ENCODE measurements at places on chromosomes 4 and X.

GRCh38 chr4:128570387-128570975 is 239.0 kb upstream of the JADE1 start:
- no peak for DNase-seq

DNA sequence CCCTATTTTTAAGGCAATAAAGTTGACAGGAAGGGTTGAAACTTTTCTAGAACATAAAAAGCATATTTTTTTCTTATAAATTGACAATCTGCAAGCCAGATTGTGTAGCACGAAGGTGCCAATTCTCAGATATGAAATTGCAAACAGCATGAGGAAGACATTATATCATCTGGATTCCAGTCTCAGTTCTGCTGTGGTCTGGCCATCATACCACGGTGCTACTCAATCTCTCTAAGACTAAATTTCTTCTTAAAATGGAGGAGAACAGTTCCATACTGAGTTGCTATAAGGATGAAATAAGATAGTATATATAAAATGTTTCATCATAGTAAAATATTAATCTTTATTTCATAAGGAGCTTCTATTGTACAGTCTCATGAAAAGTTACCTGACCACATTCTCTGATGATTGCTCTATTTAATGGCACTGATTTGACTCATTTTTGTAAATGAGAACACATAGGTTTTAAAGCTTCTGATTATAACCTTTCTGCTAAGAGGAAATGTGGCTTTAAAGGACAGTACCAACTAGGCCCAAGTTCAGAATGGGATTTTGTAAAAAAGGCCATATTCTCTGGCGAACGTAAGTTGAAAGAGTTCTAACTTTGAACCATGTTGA is 127.9 kb downstream of the SHROOM3 start:
- DNase-seq = no peak

DNA sequence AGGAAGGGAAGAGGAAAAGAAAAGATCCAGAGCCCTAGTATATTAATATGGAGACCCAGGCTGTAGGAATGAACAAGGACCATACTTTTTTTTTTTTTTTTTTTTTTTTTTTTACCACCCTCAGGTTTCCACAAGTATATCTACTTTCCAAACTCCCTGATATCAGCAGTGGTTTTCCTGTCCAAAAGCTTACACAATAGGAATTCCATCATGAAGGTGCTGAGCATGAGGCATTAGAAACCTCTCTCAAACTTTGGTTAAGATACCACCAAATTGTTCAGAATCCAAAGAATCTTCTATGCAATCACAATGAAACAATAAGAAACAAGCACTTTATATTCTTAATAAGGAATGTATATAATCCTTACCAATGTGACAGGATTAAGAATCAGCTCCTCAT is 26.5 kb downstream of the RPS6KA3 start:
- no peak for DNase-seq

DNA sequence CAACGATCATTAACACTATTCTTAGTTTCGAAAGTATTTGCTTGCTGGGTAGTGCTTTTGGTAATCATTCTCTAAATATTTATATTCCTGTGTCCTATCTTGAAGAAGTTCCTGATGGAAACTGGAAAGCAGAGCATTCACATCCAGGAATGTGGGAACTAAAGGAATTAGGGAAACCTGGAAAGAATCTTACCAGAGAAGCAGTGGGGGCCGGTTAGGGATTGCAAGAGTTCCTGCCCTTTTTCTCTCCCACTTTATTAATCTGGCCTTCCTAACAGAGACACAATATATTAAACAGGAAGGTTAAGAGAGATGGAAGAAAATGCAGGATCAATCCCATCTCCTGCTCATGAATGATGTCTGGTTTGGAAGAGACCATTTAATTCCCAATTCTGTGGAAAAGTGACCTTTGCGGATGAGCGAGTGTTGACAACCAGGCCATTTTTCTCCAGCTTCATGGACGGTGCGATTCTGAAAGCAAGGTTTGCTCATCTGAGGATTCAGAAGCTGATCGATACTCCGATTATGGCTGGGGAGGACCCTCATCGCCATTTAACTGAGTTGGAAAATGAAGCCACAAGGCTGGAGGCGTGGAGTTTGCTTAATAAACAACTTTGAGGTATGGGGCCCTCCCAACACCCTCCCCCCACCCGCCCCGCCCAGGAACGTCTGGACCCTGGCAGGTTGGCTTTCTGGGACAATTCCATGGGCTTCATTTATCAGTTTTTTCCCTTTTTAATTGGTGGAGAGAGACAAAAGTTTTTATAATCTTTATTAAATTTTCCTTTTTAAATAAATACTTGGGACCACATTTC is 52.3 kb downstream of the C4orf51 start:
- no peak for DNase-seq

GRCh38 chr4:151835467-151835866 is 74.7 kb upstream of the GATB start:
- DNase-seq = no peak

DNA sequence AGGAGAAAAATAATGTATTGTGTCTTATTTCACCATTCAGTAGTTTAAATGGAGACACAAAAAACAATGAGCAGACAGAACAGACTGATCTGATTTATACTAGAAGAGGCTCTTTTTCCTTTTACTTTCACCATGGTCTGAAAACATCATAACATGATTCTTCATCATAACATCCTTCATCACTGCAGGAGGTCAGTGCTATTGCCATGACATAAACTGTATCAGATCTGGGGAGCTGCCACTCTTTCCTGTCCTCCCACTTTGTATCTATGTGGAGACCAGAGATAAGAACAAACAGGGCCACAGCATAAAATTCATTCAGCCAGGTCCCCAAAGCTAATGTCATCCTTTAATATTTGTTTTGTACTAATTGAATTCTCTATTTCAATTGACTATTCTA is 25.2 kb downstream of the SOD3 start:
- no peak for DNase-seq

DNA sequence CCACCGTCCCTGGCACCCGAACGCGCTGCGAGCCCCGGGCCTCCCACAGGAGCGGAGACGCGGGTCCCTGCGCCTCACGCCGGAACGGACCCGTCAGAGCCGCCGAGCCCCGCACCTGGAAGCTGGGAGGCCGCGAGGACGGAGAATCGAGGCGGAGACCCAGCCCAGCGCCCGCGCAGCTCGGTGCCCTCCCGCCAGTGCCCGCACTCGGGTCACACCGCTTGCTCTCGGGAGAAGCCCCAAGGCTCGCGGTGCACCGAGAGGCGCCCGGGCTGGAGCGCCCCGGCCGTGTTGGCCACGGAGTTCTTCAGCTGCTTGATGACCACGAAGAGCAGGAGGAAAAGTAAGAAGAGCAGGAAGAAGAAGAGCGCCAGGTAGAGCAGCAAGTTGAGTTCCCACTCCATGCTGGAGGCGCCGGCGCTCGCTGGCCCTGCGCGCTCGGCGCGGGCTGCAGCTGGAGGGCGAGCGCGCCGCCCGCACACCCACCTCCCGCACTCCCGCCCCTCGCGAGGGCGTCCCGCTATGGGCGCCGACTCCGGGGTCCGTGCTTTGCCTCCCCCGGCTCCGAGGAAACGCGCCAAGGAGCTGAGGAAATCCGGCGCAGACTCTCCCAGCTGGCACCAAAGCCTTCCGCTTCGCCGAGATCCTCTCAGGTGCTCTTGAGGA is at the start of gene SMIM43:
TSS of gene SMIM43 (minus strand) at position 463 of the 666 bp plus-strand sequence. CDS start at position 404, 59 bp downstream.
- DNase-seq = no peak

DNA sequence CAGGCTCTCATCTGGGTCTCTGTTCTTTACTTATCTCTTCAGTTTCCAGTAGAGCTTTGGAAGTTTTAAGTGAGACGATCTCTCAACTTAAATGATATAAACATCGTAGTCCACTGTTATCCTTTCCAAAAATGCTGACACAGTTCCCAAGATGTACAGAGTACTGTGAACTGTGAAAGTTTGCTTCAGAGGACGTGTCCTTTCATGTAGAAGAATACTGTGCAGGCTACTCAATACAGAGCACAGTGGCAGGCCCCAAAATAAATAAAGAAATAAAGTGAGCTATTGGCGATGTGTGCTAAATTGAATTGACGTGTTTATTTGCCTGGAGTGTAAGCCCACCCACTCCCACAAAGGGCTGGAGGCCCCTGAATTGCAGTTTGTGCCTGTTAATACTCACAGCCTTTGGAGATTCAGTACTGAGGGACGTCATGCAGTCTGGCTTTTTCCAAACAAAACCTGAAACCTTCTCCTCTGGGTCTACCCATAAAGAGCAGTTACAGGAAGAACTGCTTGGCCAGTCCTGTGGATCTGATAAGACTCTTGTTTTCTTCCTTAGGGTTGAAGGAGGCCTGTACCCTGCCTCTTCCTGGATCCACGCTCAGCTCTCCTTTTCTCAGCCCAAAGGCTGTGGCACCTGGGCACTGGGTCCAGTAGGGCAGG is 66.1 kb downstream of the SOWAHB start:
- no peak for DNase-seq

GRCh38 chrX:106862972-106863688 is 40.0 kb downstream of the RIPPLY1 start:
- no peak for DNase-seq

DNA sequence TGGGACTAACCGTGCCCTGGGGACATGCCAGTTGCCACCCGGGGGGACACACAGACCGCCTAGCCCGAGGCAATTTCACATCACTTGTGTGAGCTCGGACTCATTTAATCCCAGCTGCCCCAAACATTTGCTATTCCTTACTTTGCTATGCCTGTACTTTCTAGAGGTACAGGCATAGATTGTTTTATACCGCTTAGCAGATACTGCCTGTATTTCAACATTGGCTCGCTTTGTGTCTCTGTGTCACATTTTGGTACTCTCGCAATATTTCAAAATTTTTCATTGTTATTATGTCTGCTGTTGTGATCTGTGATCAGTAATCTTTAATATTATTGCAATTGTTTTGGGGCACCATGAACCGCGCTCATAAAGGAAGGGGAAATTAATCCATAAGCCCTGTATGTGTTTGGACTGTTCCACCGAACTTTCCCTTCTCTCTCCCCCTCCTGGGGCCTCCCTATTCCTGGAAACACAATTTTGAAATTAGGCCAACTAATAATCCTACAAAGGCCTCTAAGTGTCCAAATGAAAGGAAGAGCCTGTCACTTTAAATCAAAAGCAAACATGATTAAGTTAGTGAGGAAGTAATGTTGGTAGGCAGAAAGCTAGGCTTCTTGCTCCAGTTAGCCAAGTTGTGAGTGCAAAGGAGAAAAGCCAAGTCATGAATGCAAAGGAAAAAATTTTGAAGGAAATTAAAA is 568 bp upstream of the CASP6 start:
- DNase-seq = no peak

- DNase-seq = no peak
Observed at GRCh38 chr4:2598511-2599303, 62.3 kb downstream of the FAM193A start.

- no peak for DNase-seq
Observed at GRCh38 chrX:140467211-140467610, 37.7 kb downstream of the SOX3 start.

- no peak for DNase-seq
Observed at GRCh38 chrX:81208916-81209315, 7.0 kb downstream of the SH3BGRL start.

All from cerebellar nuclear complex (tissue), 1 donor.